ENCODE measurements at places on chromosomes 11 and 22.

DNA sequence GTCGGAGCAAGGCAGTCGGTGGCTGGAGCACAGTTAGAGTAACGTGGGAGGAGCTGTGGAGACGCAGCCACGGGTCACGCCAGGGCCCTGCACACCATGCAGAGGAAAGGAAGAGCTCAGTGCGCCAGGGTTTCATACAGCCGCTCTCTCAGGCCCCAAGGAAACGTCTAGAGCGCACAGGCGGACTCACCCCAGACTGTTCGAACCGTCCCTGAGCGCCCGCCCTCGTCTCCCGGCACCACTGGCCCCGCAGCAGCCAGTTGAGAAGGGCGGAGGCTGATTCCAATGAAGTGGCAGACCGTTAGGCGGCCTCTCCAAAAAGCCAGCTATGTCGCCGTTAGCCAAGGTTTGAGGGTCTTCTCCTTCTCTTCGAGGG lies 483 bp upstream of the HYLS1 start:
- no peak for DNase-seq

DNA sequence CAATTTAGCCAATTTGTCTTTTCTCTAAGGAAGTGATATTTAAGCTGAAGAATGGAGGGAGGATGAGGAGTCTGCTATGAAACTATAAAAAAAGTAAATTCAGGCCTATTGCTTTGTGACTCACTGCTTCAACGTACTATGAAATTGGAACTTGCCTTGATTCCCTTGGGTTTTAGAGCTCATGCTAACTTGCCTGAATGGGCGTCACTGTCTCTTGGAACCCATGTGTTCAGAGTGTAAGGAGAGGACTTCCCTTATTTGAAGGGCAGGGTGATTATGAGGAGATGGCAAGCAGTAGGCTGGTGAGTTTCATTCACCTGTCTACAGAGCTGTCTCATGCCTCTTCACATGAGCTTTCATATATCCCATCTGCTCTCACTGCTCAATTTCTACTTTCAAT lies 28.7 kb upstream of the WT1 start:
- no peak for DNase-seq

DNA sequence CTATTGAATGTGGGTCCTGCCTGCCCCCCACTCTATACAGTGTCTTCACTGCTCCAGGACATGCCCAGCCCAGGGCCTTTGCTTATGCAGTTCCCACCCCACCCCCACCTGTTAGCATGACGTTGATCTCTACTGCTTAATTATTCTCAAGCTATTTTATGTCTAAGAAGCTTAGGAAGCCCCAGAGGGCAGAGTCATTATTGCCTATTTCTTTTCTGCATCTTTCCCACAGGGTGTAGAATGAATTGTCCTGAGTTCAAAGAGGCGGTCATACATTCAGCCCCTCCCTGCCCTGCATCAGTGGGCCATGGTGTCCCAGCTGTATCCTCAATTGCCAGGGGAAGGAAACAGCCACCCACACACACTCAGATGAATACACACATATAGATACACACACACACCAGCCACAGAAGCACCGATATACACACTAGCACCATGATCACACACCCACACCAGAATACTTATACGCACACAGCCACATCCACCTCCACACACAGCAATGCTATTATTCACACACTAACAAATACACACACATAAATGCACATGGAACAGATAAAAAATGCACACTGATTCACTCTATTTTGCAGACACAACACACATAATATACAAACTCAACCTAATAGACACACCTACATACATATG lies 1.5 kb downstream of the PDE2A start:
- no peak for DNase-seq

- no peak for DNase-seq
Observed at GRCh38 chr11:15093432-15093831, 20.0 kb downstream of the CALCB start.

DNA sequence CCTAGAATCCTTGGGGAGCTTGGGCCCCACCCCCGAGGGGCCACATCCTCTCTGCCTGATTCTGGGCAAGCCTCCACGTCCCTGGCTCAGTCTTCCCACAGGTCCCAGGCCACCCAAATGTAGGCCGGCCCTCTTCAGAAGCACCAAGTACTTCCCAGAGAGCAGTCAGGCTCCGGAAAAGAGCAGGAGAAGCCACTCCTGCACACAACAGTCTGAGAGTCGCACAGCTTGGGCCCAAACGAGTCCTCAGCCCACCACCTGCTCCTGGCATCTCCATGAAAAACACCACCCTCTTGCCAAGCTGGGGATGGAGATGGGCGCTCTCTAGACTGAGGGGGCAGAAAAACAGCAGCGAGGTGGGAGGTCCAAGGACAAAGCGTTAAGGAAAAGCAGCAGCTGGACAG lies 15.4 kb downstream of the EHD1 start:
- DNase-seq, result no peak

DNA sequence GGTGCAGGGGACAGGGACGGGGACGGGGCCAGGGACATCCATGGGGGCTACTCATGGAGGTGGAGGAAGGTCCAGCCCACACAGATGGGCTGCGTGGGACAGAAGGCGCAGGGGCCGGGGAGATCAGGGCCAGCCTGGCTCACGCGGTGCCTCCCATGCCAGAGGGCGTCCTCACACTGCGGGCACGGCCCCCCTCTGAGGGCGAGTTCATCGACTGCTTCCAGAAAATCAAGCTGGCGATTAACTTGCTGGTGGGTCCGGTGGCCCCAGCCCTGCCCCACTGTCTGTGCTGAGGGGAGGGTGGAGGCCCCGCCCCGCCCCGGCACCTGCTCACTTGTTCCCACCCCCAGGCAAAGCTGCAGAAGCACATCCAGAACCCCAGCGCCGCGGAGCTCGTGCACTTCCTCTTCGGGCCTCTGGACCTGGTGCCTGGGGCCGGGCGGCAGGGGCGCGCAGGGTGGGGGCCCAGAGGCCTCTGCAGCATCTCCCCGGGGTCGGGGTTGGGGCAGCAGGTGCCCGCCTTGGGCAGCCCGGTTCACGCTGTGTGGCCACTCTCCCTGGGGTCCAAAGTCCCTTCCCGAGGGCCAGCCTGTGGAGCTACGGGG lies 15.8 kb downstream of the EPS8L2 start:
- no peak for DNase-seq

- no peak for DNase-seq
Observed at GRCh38 chr11:10004526-10005113, 289.4 kb downstream of the SBF2 start.

GRCh38 chr22:21000987-21001600 lies 824 bp downstream of the THAP7 start:
- DNase-seq, result peak; percentile 28

DNA sequence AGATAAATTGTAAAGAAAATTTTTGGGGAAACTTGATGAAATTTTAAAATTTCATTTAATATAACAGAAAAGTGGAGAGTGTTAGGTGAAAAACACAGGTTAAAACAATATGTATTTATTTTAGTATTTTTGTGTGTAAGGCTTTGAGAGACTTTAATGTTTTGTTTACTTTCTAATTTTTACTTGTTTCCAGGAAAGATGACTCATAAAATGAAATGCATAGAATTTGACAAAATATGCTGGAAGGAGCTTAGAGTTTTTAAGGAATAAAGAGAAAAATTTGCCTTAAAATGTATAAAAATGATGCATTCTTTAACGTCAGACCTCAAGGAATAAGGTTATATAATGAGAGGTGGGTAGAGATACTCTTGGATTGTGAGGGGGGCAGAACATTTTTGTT lies 1205.1 kb upstream of the CNTN5 start:
- no peak for DNase-seq

- no peak for DNase-seq
Observed at GRCh38 chr11:35103366-35104208, 35.4 kb upstream of the CD44 start.

- DNase-seq, result no peak
Observed at GRCh38 chr22:24329453-24329852, 58.8 kb downstream of the SPECC1L start.

DNA sequence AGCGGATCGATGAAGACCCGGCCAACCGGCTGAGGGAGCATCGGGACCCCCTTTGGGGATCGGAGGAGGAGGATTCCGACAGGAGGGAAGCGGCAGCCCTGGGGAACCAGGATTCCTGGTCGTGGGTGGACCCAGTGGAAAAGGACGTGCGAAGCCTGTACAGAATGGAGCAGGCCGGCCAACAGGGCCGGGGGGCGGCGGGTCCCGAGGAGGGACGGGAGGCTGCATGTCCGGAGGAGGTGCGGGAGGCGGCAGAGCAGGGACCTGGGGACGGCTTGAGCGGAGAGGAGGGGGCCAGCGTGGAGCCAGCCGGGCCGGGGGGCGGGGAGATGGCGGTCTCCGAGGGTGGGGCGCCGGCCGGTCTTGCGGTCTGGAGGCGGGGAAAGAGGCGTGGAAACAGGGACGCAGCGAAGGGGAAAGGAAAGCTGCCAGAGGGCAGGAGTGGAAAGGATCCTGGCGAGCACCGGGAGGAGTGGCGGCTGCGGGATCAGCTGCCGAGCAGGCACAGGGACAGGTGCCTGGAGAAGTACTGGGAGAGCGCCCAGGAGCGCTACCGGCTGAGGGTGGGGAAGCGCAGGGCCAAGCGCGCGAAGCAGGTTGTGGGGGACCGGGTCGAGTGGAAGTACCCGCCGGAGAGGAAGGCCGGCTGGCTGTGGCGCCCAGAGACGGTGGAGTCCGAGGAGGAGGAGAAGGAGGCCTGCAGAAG lies at the start of gene ANO5:
Gene ANO5 (plus strand): TSS at position 444 of the 706 bp plus-strand sequence. CDS start 408 bp downstream, outside the sequence.
- peak; percentile 57 for DNase-seq

GRCh38 chr11:131670876-131671275 lies 300.5 kb downstream of the NTM start:
- DNase-seq, result no peak

GRCh38 chr11:33743291-33743690 lies 7.1 kb upstream of the CD59 start:
- no peak for DNase-seq

GRCh38 chr22:50398831-50399648 lies 55.9 kb downstream of the PPP6R2 start:
- DNase-seq, result no peak

- DNase-seq, result peak; percentile 31
Observed at GRCh38 chr22:36986242-36986821, 32.9 kb downstream of the TST start.

- no peak for DNase-seq
Observed at GRCh38 chr11:70483917-70484316, 85.6 kb downstream of the CTTN start.

DNA sequence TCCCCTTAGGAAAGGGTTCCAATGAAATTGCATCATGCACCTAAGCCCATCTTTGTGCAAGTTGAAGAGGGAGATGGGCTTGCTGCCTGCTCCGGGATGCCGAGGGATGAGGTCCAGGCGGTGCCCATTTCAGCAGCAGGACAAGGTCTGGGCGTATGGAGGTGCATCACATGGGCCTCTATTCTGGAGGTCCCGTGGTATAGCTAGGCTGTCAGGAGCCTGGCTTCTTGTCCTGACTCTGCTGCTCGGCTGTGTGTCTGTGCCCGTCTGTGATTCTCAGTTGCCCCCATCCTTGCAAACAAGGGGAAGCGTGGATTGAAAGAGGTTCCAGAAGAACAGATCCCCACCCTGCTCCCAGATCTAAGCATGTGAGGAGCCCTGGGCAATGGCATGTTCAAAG lies 130.0 kb downstream of the OSBP2 start:
- no peak for DNase-seq

DNA sequence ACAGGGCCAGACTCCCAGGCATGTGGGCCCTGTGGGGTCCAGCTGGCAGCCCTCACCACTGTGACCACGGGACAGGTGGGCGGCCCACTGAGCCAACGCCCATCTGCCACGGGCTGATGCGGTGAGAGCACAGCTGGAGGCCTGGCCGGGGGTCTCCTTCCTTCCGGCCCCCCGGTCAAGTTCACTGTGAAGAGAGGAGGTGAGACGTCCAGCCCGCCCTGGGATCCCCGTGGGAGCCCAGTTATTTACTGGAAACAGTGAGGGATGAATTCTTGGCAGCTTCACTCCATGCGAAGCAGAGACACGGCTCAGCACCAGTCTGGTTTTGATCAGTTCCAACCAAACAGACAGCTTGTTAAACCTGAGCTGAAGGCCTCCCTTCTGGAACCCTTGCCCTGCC lies 38.7 kb downstream of the WNT11 start:
- no peak for DNase-seq

GRCh38 chr11:63914896-63915691 lies 1.9 kb downstream of the RCOR2 start:
- no peak for DNase-seq

DNA sequence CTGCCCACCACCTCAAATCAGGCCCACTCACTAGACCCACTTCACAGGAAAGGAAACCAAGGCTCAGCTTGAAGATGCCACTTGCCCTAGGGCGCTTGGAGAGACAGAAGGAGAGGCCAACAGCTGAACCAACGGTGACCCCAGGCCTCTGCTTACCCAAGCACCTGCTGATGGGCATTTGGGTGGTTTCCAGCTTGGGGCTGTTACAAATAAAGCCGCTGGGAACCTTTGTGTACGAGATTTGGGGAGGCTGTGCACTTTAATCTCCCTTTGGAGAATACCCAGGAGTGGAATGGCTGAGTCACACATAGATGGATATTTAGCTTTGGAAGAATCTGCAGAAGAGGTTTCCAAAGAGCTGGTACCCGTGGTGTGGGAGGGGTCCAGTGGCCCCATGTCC lies 50.9 kb upstream of the LINC01488 start:
- no peak for DNase-seq

GRCh38 chr11:95788921-95789505 lies 569 bp downstream of the FAM76B start:
- DNase-seq, result peak; percentile 38

DNA sequence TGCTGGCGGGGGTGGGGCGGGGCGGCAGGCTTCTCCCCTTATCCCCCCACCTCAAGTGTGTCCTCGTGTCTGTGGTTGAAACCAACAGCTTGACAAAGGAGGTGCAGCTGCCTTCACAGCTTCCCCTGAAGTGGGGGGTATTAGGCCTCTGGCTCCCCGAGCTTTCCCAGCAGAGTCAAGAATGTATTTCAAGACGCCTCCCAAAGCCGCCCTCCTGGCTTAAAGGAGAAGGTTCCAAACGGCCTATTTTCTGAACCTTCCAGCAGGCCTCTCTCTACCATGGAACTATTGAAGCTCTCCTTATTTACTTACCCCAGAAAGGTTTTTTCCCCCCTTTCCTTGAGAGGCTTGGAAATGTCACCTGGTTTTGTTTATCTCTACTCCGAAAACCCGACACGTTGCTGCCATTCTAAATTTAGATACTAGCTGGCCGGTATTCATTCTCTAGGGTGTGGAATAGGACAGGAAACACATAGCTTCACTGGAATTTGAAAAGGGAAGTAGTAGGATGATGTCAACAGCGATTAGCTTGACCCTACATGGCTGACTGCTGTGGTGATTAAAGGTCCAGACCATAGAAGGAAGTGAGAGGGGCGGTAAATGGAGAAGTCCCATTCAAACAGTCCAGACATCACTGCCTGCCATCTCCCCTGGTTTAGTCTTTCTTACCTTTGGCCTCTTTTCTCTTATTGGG lies 671 bp upstream of the PICALM start:
- no peak for DNase-seq

Data from neural crest cell (in vitro differentiated cells).